ENCODE measurements at places on chromosomes 2 and 18.

DNA sequence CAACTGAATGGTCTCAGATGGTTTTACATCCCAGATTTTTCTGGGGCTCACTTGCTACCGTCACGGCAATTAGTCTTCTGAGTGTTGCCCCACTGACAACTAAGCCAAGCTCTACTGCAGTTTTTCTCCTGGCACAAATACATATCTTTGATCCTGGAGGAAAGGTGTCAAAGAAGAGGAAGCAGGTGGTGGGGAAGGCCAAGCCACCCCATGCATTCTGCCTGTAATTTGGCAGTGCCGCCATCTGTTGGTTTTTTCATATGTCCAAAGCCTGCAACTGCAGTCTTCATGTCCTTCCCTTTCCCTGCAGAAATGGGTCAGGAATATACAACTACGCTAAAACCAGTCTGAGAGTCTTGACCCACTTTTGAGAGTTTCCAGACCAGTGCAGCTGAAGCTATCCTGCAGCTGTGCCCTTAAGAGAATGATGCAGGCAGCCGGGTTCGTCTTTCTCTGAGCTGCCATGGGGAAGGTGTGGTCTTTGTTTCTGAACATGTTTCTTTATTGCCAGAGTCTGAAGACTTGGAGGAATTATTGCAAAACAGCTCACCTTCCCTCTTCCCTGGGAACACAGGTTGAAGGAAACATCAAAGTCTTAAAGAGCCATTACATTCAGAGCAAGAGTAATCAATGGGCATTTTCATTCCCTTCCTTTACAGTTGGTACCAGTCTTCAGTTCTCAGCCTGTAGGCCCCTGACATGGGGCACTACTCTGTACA is 71.8 kb upstream of the ATL2 start:
- DNase-seq = no peak

GRCh38 chr2:33433279-33434235 is 42.9 kb upstream of the RASGRP3 start:
- no peak for DNase-seq

GRCh38 chr2:221466744-221467143 is 105.4 kb downstream of the EPHA4 start:
- no peak for DNase-seq

- DNase-seq = no peak
Measured at GRCh38 chr2:50614056-50614455, 417.9 kb downstream of the NRXN1 start.

GRCh38 chr2:239793086-239793485 is 232.1 kb downstream of the NDUFA10 start:
- no peak for DNase-seq
